ENCODE measurements at places on chromosomes 3 and 15.

DNA sequence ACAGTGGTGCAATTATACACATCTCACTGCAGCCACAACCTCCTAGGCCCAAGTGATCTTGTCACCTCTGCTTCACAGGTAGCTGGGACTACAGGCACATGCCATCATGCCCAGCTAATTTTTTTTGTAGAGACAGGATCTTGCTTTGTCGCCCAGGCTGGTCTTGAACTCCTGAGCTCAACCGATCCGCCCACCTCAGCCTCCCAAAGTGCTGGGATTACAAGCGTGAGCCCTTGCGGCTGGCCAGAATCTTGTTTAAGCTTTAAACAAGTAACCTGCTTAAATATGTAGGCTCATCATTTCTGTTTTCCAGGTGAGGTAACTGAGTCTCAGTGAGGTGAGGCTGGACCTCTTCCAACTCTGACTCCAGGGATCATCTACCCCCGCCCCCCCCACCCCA lies 7.7 kb upstream of the PSTPIP1 start:
- peaks cover 25% of the 10 kb centered on the region for H3K4me1 ChIP-seq
- H3K27me3 ChIP-seq, result no peaks in the 10 kb centered on the region
- H3K27ac ChIP-seq, result no peak overlapping the region
- no peaks in the 10 kb centered on the region for H3K36me3 ChIP-seq

- H3K27me3 ChIP-seq, result no peaks in the 10 kb centered on the region
- H3K27ac ChIP-seq, result no peak overlapping the region
- no peak overlapping the region for H3K4me3 ChIP-seq
- no peaks in the 10 kb centered on the region for H3K36me3 ChIP-seq
Measured at GRCh38 chr3:162491952-162492351, 995.3 kb downstream of the OTOL1 start.

GRCh38 chr15:57915827-57916531 lies 149.5 kb downstream of the ALDH1A2 start:
- no peak overlapping the region for H3K4me3 ChIP-seq
- H3K4me1 ChIP-seq, result peaks cover 2% of the 10 kb centered on the region
- H3K27me3 ChIP-seq, result no peaks in the 10 kb centered on the region
- no peak overlapping the region for H3K27ac ChIP-seq
- no peaks in the 10 kb centered on the region for H3K36me3 ChIP-seq

GRCh38 chr3:144865948-144866347 lies 894.3 kb downstream of the DIPK2A start:
- H3K27ac ChIP-seq, result no peak overlapping the region
- no peak overlapping the region for H3K4me3 ChIP-seq
- H3K4me1 ChIP-seq, result no peaks in the 10 kb centered on the region
- H3K27me3 ChIP-seq, result no peaks in the 10 kb centered on the region
- H3K36me3 ChIP-seq, result no peaks in the 10 kb centered on the region
- DNase-seq, result no peak

DNA sequence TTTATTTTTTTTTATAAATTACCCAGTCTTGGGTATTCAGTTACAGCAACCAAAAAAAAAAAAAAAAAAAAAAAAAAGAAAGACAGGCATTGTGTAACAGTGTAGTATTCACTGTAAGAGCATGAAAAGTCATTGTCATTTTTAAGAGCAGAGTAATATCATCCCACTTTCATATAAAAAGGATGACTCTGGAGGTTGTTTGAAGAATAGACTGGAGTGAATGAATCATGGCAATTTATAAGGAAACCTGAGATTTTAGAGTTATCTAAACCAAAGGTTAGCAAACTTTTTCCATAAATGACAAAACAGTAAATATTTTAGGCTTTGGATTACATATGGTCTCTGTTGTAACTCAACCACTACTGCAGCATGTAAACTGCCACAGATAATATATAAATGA lies 794.9 kb downstream of the NTRK3 start:
- no peaks in the 10 kb centered on the region for H3K4me1 ChIP-seq
- DNase-seq, result no peak
- no peaks in the 10 kb centered on the region for H3K36me3 ChIP-seq
- no peaks in the 10 kb centered on the region for H3K27me3 ChIP-seq
- no peak overlapping the region for H3K4me3 ChIP-seq

DNA sequence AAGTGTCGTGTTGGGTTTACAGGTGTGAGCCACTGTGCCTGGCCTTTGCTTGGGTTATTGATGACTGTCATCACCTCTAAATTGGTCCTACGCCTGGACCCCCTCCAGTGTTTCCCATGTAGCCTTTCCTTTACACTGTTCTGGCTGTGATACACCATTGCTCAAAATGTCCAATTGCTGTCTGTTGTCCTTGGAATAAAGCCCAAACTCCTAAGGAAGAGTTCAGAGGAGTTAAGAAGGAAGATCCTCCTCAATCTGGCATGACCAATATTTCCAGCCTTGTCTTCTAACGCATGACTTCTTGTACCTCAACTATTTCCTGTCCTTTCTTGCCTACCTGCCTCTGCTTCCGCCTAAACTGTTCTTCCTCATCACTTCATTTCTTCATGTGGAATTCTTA lies 113.1 kb downstream of the POLR2M start:
- no peaks in the 10 kb centered on the region for H3K4me1 ChIP-seq
- no peak overlapping the region for H3K4me3 ChIP-seq
- H3K27me3 ChIP-seq, result no peaks in the 10 kb centered on the region

DNA sequence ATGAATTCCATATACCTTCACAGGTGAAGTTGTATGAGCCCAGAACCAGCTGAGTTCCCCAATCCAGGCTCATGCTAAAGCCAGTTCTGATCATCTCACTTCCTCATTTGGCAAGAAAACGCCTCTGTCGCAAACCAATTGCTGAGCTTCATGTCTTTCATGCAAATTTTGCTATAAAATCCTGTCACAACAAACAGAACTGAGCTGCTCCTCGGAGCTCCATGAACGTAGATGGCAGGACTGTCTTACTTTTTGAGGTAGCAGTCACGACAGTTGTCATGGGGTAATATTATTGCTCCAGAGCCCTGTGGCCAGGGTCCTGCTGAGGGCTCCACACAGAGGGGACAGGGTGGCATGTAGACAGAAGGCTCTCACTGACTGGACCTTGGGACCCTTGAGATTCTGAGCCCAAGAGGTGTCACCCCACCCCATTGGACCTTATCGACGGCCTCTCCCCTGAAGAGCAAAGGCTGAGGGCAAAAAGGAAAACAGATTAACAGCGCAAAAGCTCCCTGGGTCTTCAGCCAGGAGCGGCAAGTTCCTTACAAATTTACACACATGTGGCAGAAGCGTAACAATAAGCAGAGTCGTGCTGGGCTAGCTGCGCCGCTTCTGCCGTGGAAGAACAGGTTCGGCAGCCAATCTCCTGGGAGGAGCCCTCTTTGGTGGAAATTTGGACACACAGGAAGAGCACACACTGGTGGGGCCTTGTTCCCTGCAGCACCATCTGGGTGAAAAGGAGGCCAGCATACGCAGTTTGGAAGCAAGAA lies 249.2 kb downstream of the OPA1 start:
- peaks cover 10% of the 10 kb centered on the region for H3K4me1 ChIP-seq
- peak overlapping the region; percentile 73 for H3K27ac ChIP-seq
- H3K27me3 ChIP-seq, result no peaks in the 10 kb centered on the region
- H3K4me3 ChIP-seq, result peak overlapping the region; percentile 29

GRCh38 chr15:48388016-48388851 lies 57.0 kb downstream of the DUT start:
- no peaks in the 10 kb centered on the region for H3K36me3 ChIP-seq
- no peak overlapping the region for H3K27ac ChIP-seq
- no peak for DNase-seq
- no peaks in the 10 kb centered on the region for H3K27me3 ChIP-seq

DNA sequence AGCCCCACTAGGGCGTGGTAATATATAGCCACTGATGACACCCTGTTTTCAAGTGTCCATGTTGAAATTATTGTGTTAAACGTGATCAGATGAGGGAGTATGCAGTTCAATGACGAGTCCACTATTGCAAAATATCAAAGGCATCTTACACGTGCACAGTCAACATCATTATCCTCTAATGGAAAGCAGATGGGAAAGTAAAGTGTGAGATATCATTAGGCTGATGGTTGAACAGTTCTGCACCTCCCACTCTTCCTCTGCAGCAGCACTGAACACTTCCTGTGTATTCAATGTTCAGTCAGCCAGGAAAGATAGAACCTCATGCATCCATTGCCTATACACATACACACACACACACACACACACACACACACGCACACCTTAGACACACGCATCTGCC lies 431.8 kb upstream of the CCDC54 start:
- H3K27me3 ChIP-seq, result no peaks in the 10 kb centered on the region
- H3K4me1 ChIP-seq, result no peaks in the 10 kb centered on the region
- H3K4me3 ChIP-seq, result no peak overlapping the region
- H3K36me3 ChIP-seq, result no peaks in the 10 kb centered on the region
- DNase-seq, result no peak
- H3K27ac ChIP-seq, result no peak overlapping the region

- H3K27ac ChIP-seq, result no peak overlapping the region
- no peak overlapping the region for H3K4me3 ChIP-seq
- DNase-seq, result no peak
Measured at GRCh38 chr3:183826448-183827250, 1.3 kb upstream of the MAP6D1 start.

DNA sequence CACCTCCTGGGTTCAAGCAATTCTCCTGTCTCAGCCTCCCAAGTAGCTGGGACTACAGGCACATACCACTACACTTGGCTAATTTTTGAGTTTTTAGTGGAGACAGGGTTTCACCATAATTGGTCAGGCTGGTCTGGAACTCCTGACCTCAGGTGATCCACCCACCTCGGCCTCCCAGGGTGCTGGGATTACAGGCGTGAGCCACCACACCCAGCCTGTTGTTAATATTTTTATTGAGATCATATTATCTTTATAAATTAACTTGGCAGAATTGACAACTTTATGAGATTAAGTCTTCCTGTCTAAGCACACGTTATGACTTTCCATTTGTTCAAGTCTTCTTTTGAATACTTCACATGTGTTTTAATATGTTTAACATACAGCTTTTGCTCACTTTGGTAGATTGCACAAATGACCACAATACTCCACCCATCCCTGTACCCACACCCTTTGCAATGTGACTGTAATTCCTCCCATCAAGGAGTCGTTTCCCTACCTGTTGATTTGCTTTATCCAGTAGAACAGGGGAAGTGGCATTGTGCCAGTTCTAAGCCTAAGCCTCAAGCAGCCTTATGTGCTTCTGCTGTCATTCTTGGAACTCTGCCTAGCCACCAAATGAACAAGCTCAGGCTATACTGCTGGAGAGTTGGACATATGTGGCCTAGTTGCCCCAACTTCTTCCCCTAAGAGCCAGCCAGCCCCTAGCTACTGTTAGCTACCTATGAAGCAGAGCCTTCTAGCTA lies 8.2 kb downstream of the XYLB start:
- no peaks in the 10 kb centered on the region for H3K4me1 ChIP-seq
- no peak overlapping the region for H3K27ac ChIP-seq
- DNase-seq, result no peak
- H3K36me3 ChIP-seq, result no peaks in the 10 kb centered on the region

DNA sequence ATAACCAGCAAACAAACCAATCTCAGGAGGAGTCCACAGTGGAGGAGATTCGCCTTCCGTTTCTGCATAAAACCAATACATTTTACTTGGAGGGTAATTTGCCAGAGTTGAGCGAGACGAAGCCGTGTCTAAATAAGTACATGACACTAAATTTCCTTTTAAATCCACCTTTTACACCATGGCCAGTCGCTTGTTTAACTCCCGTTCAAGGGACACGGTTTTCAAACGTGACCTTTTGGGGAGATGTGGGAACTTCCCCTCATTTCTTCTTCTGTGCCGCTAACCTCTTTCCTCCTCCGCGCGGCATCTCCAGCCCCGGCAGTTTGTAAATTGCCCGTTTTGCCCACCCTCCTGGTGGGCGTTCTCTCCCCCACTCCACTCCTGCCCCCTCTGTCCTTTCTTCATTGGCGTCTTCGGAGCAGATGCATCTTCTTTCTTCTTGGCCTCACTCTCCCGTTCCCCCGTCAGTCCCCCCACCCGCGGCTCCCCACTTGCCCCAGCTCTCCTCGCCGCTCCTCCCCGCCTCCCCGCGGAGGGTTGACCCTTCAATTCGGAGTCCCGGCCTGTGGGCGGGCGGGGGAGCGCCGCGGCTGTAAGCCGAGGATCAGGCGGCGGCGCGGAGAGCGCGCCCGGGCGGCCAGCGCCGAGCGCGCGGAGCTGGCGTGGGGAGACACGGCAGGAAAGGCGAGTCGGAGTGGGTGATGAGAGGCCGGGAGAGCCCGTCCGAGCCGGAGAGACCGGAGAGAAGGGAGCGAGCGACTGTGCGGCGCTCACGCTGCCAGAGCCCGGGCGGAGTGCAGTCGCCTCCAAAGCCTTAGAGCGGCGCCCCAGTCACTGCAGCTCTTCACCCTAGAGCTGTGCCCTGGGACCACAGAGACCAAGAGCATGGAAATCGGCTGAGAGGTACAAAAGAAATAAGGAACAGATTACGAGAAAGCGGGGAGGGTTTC lies at the start of gene NLGN1:
NLGN1 (plus strand) TSS at position 584 of the 950 bp plus-strand sequence.
- peaks cover 12% of the 10 kb centered on the region for H3K27me3 ChIP-seq
- peak within 1 kb of the TSS; percentile 67 for H3K4me3 ChIP-seq
- DNase-seq, result peak; percentile 73
- peaks cover 22% of the 10 kb centered on the region for H3K4me1 ChIP-seq

- H3K36me3 ChIP-seq, result peaks cover 4% of the 10 kb centered on the region
- no peak for DNase-seq
Measured at GRCh38 chr15:55628369-55628730, 40.2 kb upstream of the PYGO1 start.

GRCh38 chr15:33309602-33310276 lies 1.0 kb upstream of the RYR3 start:
- no peak overlapping the region for H3K4me3 ChIP-seq
- H3K36me3 ChIP-seq, result no peaks in the 10 kb centered on the region
- no peak for DNase-seq
- peaks cover 36% of the 10 kb centered on the region for H3K27me3 ChIP-seq
- H3K27ac ChIP-seq, result no peak overlapping the region
- H3K4me1 ChIP-seq, result no peaks in the 10 kb centered on the region

DNA sequence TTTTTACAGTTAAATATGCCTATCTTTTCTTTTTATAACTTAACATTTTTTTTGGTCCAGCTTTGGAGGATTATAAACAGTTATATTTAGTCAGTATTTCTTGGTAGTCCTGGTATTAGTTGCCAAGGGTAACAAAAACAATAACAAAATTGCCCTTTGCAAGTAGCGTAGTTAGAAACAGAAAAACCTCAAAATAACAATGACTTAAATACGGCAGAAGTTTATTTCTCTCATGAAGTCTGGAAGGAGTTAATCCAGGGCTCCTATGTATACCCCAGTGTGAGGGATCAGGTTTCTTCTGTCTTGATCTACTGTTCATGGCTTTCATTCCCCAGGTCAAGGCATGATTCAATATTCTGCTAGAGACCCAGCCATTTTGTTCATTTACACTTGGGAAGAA lies 14.1 kb upstream of the MYH15 start:
- no peak overlapping the region for H3K4me3 ChIP-seq
- DNase-seq, result no peak
- peaks cover 6% of the 10 kb centered on the region for H3K4me1 ChIP-seq

All from lower lobe of right lung (tissue), 2 donors.